ENCODE measurements at places on chromosomes 5 and 9. TPM values are rescaled to one million over a fixed set of nuclear protein-coding genes. Genes with fewer than 3 reads are reported as not detected.

Gene LTC4S
- 9.3 TPM for polyA plus RNA-seq

Gene IL5
- not detected for polyA plus RNA-seq

Gene SOWAHA
- polyA plus RNA-seq, result 0.41 TPM

Gene IRX4
- polyA plus RNA-seq, result not detected

Gene MLANA
- polyA plus RNA-seq, result not detected

Gene NUTM2G
- polyA plus RNA-seq, result not detected

Gene PROB1
- polyA plus RNA-seq, result 0.13 TPM

Gene SLC6A3
- not detected for polyA plus RNA-seq

Gene EPB41L4A
- 4.4 TPM for polyA plus RNA-seq

DNA sequence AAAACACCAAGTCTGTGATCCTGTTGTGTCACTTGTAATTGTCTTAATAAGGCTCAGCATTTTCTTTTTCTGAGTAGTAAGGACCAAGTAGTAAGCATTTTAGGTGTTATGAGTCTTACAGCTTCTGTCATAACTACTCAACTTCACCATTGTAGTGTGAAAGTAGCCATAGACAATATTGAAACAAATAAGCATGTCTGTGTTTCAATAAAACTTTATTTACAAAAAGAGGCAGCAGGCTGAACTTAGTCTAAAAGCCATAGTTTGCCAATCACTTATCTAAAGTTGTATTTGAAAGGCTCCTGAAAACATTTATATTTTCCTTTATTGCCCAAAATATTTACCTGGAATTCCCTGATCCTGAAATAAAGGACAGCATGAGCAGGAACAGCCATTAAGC lies 796.1 kb downstream of the CDH12 start:
- H3K4me3 ChIP-seq, result no peak overlapping the region
- H3K4me1 ChIP-seq, result no peaks in the 10 kb centered on the region
- H3K36me3 ChIP-seq, result no peaks in the 10 kb centered on the region
- DNase-seq, result no peak
- no peaks in the 10 kb centered on the region for H3K27me3 ChIP-seq

DNA sequence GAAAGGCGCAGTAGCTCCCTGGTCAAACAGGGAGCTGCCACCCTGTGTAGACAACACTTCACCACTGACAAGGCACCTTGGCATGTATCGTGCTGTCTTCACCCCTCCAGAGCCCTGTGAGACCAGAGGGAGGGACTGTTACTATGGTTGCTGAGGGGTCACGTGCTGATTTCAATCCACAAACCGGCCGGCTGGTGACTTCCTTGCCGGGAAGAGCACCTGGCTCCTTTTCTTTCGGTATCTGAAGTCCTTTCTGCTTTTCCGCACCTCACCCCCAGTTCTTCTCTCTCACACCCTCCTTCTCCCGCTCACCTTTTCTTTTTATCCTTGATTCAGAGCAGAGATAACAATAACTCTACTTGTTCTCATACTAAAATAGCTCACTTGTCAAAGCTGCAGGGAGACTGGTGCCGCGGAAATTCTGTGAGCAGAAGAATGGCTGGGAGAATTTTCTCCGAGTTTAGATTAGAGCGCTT lies 327.2 kb downstream of the ZSWIM6 start:
- H3K4me3 ChIP-seq, result no peak overlapping the region
- H3K27me3 ChIP-seq, result no peaks in the 10 kb centered on the region
- no peak overlapping the region for H3K27ac ChIP-seq
- no peaks in the 10 kb centered on the region for H3K4me1 ChIP-seq
- no peaks in the 10 kb centered on the region for H3K36me3 ChIP-seq

DNA sequence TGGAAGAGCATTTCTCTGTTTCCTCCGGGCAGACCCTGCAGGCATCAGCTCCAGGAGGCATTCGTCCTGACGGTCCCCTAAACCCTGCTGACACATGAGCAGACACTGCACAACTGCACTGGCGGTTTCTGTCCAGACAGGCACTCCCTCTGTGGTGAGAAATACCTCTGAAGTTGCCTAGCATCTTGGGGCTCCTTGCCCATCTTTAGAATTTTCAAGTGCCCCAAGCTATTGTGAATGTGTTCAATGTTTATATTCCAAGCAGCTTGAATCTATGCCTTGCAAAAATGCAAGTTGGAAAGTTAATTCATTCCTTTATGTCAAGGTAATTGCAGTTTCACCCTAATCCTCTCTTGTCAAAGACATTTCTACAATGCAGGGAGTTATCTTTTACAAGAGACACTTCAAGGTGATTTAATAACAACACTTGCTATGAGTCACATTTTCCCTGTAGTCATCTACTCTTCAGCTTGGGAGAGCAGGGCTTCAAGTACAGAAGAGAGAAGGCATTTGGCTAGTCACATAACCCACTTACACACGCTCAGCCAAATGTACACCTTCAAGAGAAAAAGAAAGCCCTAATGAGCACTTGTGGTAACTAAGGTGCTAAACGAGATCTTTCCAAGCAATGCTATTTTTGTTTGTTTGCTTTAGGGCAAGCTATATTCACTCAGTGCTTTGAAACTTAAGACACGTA lies 302.5 kb downstream of the MLLT3 start:
- DNase-seq, result no peak
- H3K27me3 ChIP-seq, result no peaks in the 10 kb centered on the region
- no peak overlapping the region for H3K4me3 ChIP-seq
- no peaks in the 10 kb centered on the region for H3K36me3 ChIP-seq
- H3K27ac ChIP-seq, result no peak overlapping the region
- H3K4me1 ChIP-seq, result no peaks in the 10 kb centered on the region

DNA sequence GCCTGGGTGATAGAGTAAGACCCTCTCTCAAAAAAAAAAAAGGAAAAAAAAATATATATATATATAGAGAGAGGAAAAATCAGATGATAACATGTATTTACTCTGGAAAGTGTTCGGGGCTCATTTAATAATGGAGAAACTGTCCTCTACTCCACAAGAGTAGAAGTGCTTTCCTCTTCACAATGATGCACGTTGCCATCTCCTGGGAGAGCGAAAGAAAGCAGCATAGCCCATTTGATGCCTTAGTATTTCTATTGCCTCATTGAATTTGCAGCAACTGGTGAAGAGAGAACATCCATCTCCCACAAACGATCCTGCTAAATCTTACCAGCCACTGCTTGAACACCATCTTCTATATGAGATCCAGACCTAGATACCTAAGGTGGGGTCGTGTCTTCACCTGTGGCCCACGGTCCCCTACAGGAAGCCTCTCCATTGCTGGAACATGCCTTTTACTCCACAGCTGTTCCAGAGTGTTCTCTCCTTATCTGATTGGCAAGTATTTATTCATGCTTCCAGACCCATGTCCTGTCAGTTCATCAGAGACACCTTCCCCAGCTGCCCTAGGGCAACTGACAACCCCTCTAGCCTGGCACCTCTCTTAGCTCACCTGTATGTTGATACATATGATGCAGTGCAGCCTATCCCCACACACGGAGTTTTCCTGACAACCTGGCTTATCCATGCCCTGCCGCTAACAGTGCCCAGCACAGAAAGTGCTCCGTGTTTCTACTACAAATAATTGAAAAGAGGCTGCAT lies 115.3 kb downstream of the MARCHF11 start:
- no peak overlapping the region for H3K4me3 ChIP-seq
- no peaks in the 10 kb centered on the region for H3K27me3 ChIP-seq
- no peaks in the 10 kb centered on the region for H3K4me1 ChIP-seq
- no peaks in the 10 kb centered on the region for H3K36me3 ChIP-seq

- no peak overlapping the region for H3K4me3 ChIP-seq
- peaks cover 11% of the 10 kb centered on the region for H3K4me1 ChIP-seq
- H3K27me3 ChIP-seq, result no peaks in the 10 kb centered on the region
- H3K36me3 ChIP-seq, result no peaks in the 10 kb centered on the region
- H3K27ac ChIP-seq, result no peak overlapping the region
Measured at GRCh38 chr5:146758938-146759337, 119.6 kb downstream of the PPP2R2B start.

- H3K4me3 ChIP-seq, result no peak overlapping the region
- no peak for DNase-seq
- H3K27ac ChIP-seq, result no peak overlapping the region
Measured at GRCh38 chr9:37919956-37920335, 16.0 kb upstream of the SLC25A51 start.

DNA sequence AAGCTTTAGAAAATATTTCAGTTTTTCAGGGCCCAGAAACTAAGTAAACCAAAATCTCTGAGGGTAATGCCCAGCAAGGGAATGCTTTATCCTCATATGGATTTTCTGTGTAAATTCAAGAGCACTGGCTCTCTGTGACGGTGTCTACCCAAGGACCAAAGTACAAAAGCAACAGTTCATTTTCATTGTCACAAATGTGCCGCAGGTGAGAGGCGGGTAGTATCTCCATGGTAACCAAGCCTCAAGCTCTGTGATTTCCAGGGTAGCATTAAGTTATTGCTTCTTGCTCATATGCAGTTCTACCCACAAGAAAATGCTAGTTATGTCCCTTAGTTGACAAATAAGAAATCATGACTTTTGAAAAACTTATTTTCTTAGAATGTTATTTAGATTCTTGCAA lies 164.3 kb downstream of the MTRR start:
- no peak overlapping the region for H3K4me3 ChIP-seq
- no peaks in the 10 kb centered on the region for H3K4me1 ChIP-seq
- no peaks in the 10 kb centered on the region for H3K27me3 ChIP-seq
- H3K27ac ChIP-seq, result no peak overlapping the region
- DNase-seq, result no peak

DNA sequence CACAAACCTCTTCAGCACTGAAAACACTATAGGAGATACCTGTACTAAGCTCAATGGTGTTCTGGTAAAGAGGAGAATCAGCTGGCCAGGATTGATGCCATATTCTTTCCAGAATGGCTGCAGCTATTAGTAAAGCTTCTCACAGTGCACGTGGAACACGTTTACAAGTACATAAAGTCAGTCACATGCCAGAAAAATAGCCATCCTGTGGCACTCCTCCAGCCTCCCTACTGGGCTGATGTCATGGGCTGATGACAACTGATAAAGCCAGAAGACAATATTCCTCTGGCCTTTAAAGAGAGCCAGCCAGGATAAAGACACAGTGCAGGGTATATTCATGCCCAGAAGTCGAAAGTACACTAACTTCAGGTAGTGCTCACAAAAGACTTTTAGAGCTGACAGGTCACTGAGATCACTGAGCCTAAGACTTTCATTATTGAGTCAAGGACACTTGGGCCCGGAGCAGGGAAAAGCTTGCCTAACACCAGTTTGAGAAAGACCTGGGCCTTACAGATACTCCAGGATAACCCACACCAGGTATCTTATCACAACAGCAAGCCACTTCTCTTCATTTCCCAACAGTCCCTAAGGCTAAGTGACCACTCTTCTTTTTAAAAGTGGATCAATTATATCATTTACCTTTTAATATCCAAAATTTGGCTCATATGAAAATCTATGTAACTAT lies 29.4 kb downstream of the ABITRAM start:
- DNase-seq, result no peak
- H3K27ac ChIP-seq, result no peak overlapping the region
- H3K27me3 ChIP-seq, result no peaks in the 10 kb centered on the region
- no peak overlapping the region for H3K4me3 ChIP-seq
- H3K4me1 ChIP-seq, result peaks cover 4% of the 10 kb centered on the region
- no peaks in the 10 kb centered on the region for H3K36me3 ChIP-seq

- no peak overlapping the region for H3K4me3 ChIP-seq
- DNase-seq, result no peak
- H3K27ac ChIP-seq, result no peak overlapping the region
- no peaks in the 10 kb centered on the region for H3K4me1 ChIP-seq
Measured at GRCh38 chr5:50807661-50808060, 141.2 kb downstream of the PARP8 start.

- no peak overlapping the region for H3K27ac ChIP-seq
- DNase-seq, result no peak
- H3K4me3 ChIP-seq, result no peak overlapping the region
- no peaks in the 10 kb centered on the region for H3K4me1 ChIP-seq
- no peaks in the 10 kb centered on the region for H3K36me3 ChIP-seq
Measured at GRCh38 chr5:147648597-147648996, 133.9 kb downstream of the JAKMIP2 start.

- no peak overlapping the region for H3K4me3 ChIP-seq
- H3K36me3 ChIP-seq, result no peaks in the 10 kb centered on the region
Measured at GRCh38 chr9:8261737-8262136, 462.2 kb upstream of the DMAC1 start.

DNA sequence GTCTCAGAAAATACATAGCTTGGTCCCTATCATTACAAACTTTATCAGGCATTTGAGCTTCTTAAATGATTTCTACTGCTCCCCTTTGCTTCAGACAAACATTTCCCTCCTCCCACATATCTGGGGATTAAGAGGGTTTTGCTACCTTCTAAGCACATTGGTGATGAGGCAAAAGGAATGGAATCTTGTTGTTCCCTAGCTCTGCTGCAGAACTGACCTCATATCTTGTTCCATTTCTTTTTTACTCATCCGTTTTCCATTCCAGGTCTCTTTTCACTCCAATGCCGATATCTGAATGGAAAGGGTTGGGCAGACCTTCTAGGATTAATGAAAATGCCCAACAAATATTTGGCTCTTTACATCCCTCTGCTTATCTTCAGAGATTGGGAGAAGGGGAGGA lies 444.6 kb downstream of the ZNF608 start:
- H3K27me3 ChIP-seq, result no peaks in the 10 kb centered on the region
- H3K36me3 ChIP-seq, result no peaks in the 10 kb centered on the region
- H3K4me1 ChIP-seq, result no peaks in the 10 kb centered on the region
- no peak overlapping the region for H3K27ac ChIP-seq
- DNase-seq, result no peak
- H3K4me3 ChIP-seq, result no peak overlapping the region

DNA sequence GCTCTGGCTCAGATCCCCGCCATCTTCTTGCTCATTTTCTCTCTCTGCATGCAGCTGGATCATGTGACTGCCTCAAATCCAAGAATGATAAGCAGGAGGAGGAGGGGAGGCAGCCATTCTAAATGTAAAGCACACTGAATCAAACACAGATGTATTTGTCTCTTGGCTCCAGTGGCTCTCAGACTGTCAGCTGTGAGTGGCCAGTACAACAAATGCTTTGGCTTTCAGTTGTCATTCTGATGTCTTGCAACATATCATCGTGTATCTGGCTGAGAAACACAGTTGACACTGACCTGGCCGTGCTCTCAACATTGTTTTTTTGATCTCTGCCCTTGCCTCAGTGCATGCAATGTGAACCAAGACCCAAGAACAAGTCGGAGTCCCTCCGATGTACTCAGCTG lies 233.1 kb downstream of the ADAMTSL1 start:
- DNase-seq, result no peak
- no peaks in the 10 kb centered on the region for H3K27me3 ChIP-seq
- no peak overlapping the region for H3K4me3 ChIP-seq

DNA sequence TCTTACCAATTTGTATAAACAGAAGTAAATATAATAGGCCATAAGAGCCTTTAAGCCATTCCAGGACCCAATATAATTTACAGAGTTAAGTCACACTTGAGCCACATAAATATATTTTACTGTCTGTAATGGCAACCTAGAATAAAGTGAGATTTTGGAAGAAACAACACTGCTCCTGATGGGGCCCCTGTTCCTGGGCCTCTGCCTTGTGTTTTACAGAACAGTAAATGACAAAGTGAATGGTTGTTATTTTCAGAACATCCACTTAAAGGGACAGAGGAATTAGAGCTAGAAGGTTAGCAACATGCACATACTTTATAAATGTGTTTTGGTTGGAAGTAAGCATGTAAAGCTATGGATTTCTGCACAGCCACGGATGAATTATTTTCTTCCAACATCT lies 3.6 kb downstream of the PTGER4 start:
- H3K27me3 ChIP-seq, result no peaks in the 10 kb centered on the region
- H3K4me1 ChIP-seq, result no peaks in the 10 kb centered on the region
- no peak overlapping the region for H3K27ac ChIP-seq
- no peaks in the 10 kb centered on the region for H3K36me3 ChIP-seq
- no peak overlapping the region for H3K4me3 ChIP-seq

- no peak for DNase-seq
- no peaks in the 10 kb centered on the region for H3K4me1 ChIP-seq
- H3K27me3 ChIP-seq, result no peaks in the 10 kb centered on the region
- no peak overlapping the region for H3K4me3 ChIP-seq
Measured at GRCh38 chr5:85453026-85453349, 1068.3 kb upstream of the EDIL3 start.
